ENCODE measurements at places on chromosomes 2 and 18.
A peak's percentile ranks its signal among the peaks of the same experiment; 100 is the strongest.

DNA sequence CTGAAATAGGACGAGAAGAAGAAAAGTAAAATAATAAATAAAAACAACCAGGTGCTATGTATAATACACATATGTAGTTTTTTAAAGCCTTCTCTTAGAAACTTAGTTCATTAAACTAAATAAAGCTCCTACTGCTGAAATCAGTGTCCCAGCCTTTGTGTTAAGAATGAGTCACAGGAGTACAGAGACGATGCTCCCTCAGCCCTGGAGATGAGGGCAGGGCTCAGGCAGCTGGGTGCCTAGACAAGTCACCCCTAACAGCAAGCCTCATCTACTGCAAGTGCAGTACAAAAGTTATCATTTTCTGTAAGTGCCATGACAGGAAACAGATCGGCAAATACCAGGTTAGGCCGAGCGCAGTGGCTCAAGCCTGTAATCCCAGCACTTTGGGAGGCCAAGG, 18.2 kb downstream of the KIDINS220 start:
- DNase-seq, result no peak

DNA sequence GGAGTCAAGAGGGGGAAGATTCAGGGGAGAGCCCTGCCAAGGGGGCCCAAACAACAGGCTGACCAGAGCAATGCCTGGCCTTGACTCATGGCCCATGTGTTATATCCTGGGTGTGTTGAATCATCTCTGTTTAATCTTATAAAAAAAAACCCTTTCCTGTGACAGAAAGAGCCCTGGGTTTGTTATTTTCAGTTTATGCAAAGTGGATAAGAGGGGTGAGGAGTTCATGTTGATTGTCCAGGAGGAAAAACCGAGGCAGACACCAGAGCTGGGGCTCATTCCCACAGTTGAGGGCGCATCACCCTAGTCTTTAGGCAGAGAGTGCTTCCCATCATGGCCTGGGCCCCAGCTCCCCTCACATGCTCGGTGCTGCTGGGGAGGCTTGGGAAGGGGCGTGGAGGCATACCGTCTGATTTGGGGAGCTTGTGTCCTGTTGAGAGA, 30.9 kb upstream of the IL37 start:
- no peak for DNase-seq

- DNase-seq, result no peak
These were observed 1.9 kb downstream of the BMPR2 start for GRCh38 chr2:202378001-202378400.

DNA sequence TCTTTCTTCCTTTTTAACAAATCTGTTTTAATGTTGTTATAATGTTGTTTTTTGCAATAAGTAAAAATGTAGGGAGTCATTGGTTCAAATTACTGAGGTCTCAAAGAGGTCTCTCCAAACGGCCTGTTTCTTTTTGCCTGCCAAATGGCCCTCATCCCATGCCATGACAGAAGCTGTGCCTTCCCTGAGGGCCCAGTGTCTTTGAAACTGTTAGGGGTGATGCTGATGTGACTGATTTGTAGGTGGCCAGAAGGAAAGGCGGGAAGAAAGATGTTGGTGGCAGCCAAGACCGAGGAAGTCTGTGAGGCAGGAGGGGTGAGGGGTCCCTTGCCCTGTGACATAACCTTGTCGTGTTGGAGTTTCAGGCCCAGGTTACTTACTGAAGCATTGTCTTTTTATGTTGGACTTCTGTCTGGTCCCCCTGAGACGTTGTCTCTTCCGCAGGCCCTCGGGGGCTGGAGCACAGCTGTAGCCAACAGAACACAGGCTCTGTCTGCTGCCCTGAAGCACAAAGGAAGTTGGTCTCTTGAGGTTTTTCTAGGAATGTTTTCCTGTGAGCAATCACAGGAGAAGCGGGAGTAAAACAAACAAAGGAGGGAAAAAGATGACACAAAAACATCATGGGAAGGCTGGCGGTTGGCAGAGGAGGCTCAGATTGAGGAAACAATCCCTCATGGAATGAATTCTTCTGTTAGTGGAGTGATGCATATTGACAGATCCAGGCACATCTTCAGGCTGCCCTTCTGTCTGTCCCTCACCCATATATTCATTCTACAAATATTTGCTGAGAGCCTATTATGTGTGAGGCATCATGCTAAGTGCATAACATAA, 4.9 kb upstream of the ST3GAL5 start:
- DNase-seq, result no peak

- DNase-seq, result no peak
These were observed at the start of gene LDLRAD4 for GRCh38 chr18:13218368-13218991. Gene LDLRAD4, plus strand, starts transcription at chr18:13218760.

- no peak for DNase-seq
These were observed 69.1 kb downstream of the UXS1 start for GRCh38 chr2:106124905-106125549.

- no peak for DNase-seq
These were observed 62.5 kb downstream of the PHLPP1 start for GRCh38 chr18:62777814-62778213.

- no peak for DNase-seq
These were observed 113.1 kb downstream of the CYP26B1 start for GRCh38 chr2:72034353-72035095.

DNA sequence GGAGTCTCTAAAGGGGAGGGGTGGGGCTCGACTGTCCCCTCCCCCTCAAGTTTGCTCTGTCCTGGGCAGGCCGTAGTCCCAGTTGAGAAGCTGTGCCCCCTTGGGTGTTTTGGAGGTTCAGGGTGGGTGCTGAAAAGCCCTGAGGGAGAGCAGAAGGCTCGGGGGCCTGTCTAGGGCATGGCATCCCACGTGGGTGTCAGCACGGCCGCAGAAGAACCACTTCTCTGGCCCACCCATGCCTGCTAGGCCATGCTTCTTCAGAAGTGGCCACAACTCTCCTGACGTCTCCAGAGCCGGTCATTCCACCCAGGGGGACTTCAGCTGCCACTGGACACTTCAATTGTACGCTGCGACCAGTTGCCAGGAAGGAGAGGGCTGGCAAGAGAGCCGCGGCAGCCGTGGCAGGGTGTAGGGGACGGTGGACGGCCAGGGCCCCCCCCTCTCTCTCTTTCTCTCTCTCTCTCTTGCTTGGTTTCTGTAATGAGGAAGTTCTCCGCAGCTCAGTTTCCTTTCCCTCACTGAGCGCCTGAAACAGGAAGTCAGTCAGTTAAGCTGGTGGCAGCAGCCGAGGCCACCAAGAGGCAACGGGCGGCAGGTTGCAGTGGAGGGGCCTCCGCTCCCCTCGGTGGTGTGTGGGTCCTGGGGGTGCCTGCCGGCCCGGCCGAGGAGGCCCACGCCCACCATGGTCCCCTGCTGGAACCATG, at the start of gene INPP5D:
INPP5D (plus strand) TSS at position 546 of the 704 bp plus-strand sequence; CDS start at position 683, 137 bp downstream.
- DNase-seq, result no peak

DNA sequence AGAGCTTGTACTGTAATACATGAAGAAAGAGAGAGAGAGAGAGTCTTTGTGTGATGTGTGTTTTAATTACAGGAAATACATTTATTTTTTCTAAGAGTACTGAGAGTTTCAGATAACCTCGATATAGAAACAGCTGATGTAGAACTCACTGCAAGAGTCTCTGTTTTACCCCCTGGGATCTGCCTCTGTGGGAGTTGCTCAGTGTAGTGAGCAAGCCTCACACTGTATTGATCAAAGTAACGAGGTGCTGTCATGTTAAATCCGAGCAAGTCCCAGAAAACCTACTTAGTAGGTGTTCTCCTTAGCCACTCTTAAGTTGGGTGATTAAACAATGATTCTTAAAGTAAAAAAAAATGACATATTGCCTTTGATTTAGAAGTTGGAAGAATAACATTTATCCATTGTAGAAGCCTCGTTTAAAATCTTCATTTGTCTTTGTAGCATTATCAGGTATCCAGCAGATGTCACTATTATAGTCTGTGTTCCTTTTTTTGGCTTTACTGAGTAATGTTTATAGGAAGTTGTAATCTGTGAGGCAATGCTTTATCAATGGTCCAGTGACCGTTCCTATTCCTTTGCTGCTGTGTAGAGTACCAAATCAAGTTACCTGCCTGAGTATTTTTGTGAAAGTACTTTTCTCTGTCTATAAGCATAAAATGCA, 219.0 kb downstream of the MYO3B start:
- DNase-seq, result peak; percentile 19

- no peak for DNase-seq
These were observed 845.9 kb upstream of the ID2 start for GRCh38 chr2:7835693-7836680.

GRCh38 chr2:33213244-33213643, 263.2 kb upstream of the RASGRP3 start:
- no peak for DNase-seq

GRCh38 chr18:62828091-62828640, 112.8 kb downstream of the PHLPP1 start:
- no peak for DNase-seq

- no peak for DNase-seq
These were observed 26.3 kb downstream of the RHOB start for GRCh38 chr2:20473128-20473527.

GRCh38 chr18:45456090-45457021, 158.9 kb upstream of the SLC14A2 start:
- no peak for DNase-seq

DNA sequence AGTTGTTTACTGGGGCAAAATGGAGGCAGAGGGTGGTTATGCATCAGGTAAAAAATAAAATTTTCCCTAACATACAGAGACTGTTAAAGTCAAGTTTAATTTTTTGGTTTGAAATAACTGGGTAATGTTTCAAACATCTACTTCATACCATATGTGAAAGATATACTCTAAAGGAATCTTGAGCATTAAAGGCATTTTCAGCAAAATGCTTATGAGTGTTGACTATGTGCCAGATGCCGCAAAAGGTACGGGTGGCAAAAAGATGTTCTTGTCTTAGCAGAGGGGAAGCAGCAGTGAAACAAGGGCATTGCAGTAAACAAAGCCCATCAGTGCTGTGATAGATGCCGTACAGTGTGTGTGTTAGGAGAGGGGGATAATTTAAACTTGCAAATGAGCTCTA, 263.1 kb upstream of the ID2 start:
- DNase-seq, result no peak

- DNase-seq, result no peak
These were observed 48.9 kb upstream of the MYL1 start for GRCh38 chr2:210363876-210364275.

- peak; percentile 52 for DNase-seq
These were observed 305.0 kb upstream of the EPAS1 start for GRCh38 chr2:45992021-45992740.

DNA sequence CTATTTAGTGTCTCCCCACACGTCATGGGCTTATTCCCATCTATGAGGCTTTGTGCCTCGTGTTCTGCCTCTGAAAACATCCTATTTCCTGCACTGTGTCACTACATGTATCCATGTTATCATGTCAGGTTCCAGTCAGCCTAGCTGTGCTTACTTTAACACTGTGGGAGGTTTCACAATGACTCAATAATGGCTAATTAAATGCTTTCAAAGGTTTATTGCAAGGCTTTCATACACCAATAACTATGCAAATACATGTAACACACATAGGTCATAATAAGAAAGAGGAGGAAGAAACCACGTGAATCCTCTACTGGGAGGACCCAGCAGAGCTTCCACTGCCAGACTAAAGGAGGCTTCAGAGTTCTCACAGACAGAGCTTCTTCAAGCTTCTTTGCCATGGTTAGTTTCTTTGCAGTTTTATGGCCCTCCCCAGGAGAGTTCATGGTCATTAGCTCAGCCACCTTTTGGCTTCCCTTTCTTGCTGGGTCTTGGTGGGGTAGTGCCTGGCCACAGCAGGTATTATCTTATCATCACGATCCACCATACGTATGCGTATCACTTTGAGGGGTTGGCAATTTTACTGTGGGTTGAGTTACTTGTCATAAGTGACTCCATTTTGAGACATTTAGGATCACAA, 5.1 kb upstream of the COLEC12 start:
- no peak for DNase-seq

- no peak for DNase-seq
These were observed 46.8 kb downstream of the MYO3B start for GRCh38 chr2:170224692-170225294.

GRCh38 chr2:222722327-222722946, 51.0 kb downstream of the MOGAT1 start:
- no peak for DNase-seq

DNA sequence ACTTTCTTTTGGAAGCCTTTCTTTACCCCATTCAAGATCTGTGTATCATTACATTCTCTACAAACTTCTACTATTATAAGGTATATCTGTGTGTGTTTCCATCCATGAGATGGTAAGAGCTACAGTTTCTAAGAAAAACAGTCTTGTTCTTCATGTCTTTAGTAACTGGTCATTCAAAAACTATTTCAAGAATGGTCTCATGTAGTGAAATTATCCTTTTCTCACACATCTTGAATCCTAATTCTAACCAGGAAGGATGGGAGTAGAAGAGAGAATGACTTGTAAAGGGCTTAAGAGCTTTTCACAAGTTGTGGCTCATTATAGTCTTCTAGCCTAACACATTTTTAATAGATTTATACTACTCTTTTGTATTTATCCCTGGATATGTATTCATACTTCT, 47.3 kb downstream of the ROCK1 start:
- DNase-seq, result no peak

DNA sequence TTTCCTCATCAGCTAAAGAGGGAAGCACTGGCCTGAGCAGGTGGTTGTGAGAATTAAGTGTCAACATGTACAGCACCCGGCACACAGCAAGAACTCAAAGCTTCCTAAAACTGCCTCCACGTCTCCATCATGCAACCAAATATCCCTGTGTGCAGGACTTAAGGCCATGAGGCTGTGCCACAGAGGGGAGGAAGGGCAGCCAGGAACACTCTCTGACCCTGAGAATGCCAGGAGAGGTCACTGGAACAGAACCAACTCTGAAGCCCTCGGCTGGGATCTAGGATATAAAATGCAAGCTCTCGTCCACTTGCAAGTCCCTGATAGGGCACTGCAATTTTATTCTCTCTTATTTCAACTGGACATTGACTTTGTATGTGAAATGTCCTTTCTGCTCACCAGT, 12.2 kb upstream of the NPAS2 start:
- no peak for DNase-seq

DNA sequence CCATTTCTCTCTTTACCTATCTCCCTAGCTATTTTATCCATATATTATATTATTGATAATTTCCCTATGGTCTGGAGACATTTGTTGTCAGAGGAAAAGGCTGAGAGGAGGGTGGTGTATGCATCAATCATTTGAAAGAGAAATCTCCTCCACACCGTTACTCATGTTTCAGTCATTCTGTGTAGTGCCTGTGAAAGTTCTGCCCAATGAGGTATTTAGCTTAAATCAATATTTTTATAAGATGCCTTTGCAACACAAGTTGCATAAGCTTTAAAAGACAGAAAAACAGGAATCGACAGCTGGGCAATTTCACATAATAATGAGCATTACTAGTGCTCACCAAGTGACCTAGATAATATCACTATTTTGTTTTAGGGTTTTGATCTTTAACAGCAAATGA, 363.7 kb upstream of the FSIP2 start:
- no peak for DNase-seq

DNA sequence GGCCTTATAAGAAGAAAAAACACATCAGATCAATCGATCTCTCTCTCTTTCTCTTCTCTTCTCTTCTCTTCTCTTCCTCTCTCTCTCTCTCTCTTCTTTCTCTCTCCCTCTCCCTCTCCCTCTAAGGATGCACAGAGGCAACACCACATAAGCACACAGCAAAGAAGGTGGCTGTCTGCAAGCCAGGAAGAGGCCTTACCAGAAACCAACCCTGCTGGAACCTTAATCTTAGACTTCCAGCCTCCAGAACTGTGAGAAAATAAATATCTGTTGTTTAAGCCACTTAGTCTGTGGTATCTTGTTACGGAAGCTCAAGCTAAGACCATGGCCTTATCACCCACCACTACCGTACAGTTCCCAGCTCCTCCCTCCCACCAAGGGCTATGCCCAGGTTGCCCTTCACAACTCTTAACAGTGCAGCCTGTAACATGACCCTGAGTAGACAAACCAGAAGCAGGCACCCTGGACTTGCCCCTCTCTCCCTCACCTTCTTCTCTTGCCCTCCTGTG, 25.2 kb upstream of the TMEM237 start:
- no peak for DNase-seq
